ENCODE measurements at places on chromosomes 6 and 20. TPM values are rescaled to one million over a fixed set of nuclear protein-coding genes. Genes with fewer than 3 reads are reported as not detected.

GRCh38 chr20:43961116-43961515 lies 46.5 kb downstream of the TOX2 start:
- DNase-seq: peak; percentile 9

KIF25 gene
- total RNA-seq: not detected

DNA sequence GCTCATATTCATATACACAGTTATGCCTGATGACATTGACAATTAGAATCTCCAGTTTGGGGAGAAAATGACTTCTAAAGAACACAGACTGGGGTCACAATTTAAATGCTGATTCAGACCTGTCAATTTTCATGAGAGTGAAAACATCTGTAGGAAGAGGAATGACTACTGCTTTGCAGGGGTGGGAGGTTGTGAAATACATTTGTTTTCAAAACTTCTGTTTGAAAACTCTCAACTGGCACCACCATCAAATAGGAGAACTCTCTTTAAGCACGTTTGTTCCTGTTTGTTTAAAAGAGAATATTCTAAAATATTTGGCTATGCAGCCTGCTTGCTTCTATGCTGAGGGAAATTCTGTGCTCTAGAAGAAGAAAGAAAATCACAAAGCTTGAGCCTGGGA lies 50.8 kb upstream of the ADGRF5 start:
- no peak for DNase-seq

GRCh38 chr6:95325916-95326315 lies 251.4 kb upstream of the MANEA start:
- DNase-seq: no peak

- DNase-seq: no peak
These were observed 115.8 kb downstream of the TRERF1 start for GRCh38 chr6:42335896-42336295.

- no peak for DNase-seq
These were observed 20.9 kb downstream of the MAP1LC3A start for GRCh38 chr20:34579191-34579978.

GRCh38 chr20:3092611-3093379 lies 8.3 kb upstream of the AVP start:
- peak; percentile 53 for DNase-seq

GRCh38 chr6:39228111-39228971 lies 934 bp downstream of the KCNK5 start:
- DNase-seq: no peak

DLK2 gene
- not detected for total RNA-seq

GRCh38 chr20:50297498-50298376 lies 107.1 kb downstream of the CEBPB start:
- no peak for DNase-seq

- no peak for DNase-seq
These were observed 196.5 kb upstream of the CST7 start for GRCh38 chr20:24752612-24753011.

- DNase-seq: no peak
These were observed 87.5 kb downstream of the CRYBG1 start for GRCh38 chr6:106448000-106448426.

- DNase-seq: no peak
These were observed 73.5 kb downstream of the ECT2L start for GRCh38 chr6:138869398-138869797.

FAM217A gene
- not detected for total RNA-seq

TRMT6 gene
- 9.9 TPM for total RNA-seq

FAM83B gene
- total RNA-seq: not detected

- DNase-seq: no peak
These were observed 74.5 kb downstream of the TRDN start for GRCh38 chr6:123562264-123562663.

GRCh38 chr6:129398764-129399163 lies 311.2 kb downstream of the ARHGAP18 start:
- DNase-seq: no peak

GRCh38 chr20:44758247-44759101 lies 12.8 kb downstream of the KCNK15 start:
- DNase-seq: no peak

MYH7B gene
- 0.18 TPM for total RNA-seq

- peak; percentile 91 for DNase-seq
These were observed 61.9 kb upstream of the TAGAP start for GRCh38 chr6:159106627-159107241.

DNA sequence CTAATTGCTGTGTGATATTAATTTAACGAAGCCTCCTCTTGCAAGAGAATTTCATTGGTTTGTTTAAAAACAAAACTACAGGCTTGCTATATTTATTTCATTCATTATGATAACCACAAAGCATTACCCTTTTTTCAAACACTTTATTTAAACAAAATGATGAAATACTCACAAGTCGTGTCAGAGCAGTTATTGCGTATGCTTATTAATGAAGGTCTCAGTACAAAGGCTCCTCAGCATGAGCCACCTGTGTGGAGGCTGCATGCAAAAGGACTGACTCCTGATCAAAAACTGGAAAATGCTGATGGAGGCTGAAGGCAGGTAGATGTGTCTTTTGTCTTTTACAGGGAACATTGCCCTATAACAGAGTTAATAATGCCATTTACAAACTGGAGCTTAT lies 130.5 kb downstream of the CRYBG1 start:
- no peak for DNase-seq

- DNase-seq: no peak
These were observed 232.1 kb downstream of the PREX1 start for GRCh38 chr20:48595495-48596333.

DNA sequence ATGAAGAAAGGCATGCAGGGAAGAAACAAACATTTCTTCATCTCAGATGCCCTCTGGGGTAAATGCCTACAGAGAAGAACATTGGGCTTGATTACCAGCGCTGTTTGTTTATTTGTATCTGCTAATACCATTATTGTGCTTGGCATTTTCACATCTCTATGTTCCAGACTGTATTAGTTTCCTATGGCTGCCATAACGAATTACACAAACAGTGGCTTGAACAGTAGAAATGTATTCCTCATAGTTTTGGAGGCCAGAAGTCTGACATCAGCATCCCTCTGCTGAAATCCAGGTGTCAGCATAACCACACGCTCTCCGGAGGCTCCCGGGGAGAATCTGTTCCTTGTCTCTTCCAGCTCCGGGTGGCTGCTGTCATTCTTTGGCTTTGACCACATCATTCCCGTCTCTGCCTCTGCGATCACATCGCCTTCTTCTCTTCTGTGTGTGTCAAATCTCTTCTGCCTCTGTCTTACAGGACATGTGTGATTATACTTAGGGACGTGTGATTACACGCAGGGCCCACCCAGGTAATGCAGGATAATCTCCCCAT lies 241.6 kb upstream of the SUPT3H start:
- no peak for DNase-seq

ARFGEF3 gene
- 0.09 TPM for total RNA-seq

GRCh38 chr6:117463762-117464665 lies 18.5 kb upstream of the DCBLD1 start:
- no peak for DNase-seq

RBPJL gene
- total RNA-seq: not detected

DNA sequence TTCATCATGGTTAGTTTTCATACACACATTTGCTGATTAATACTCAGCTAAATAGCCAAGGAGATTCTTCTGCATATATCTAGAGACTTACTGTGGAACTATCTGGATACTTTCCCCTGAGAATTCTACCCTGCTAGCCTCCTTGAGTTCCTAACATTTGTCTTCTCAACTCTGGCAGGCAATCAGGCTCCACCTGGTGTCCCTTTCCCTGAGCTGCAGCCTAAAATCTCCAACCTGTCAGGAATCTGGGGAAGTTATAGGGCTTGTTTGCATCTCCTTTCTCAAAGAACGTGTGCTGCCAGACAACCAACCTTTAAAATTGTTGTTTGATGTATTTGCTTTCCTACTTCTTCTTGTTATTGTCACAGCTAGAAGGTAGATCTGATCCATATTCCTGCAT lies 73.4 kb downstream of the FUT9 start:
- DNase-seq: no peak

DNA sequence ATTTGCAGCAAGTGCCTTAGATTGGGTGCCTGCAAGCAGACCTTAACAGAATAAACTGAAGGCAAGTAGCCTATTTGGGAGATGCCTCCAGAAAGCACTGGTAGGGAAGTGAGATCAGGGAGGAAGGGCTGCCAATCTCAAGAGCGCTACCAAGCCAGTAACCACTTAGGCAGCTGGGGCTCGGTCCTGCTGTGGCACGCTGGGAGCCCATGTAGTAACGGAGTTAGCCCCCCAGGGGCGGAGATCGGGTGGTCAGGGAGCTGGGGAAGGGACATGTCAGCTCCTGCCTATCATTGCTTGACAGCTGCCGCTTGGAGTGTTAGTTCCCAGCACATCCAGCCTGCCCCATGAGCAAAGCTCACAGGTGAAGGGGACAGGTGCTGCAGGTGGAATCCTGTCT lies 127.0 kb downstream of the CEBPB start:
- no peak for DNase-seq

Data from natural killer cell (primary cell).